Stimulated activated CD4-positive, alpha-beta T cell treated with anti-CD3 and anti-CD28 coated beads, TNF-alpha, amount 100 ng/mL, for 48 hours (primary cell): ENCODE measurements at places on chromosomes 1 and 21.

- peak; percentile 28 for DNase-seq
Observed at GRCh38 chr1:169594391-169594790, 8.1 kb upstream of the F5 start.

DNA sequence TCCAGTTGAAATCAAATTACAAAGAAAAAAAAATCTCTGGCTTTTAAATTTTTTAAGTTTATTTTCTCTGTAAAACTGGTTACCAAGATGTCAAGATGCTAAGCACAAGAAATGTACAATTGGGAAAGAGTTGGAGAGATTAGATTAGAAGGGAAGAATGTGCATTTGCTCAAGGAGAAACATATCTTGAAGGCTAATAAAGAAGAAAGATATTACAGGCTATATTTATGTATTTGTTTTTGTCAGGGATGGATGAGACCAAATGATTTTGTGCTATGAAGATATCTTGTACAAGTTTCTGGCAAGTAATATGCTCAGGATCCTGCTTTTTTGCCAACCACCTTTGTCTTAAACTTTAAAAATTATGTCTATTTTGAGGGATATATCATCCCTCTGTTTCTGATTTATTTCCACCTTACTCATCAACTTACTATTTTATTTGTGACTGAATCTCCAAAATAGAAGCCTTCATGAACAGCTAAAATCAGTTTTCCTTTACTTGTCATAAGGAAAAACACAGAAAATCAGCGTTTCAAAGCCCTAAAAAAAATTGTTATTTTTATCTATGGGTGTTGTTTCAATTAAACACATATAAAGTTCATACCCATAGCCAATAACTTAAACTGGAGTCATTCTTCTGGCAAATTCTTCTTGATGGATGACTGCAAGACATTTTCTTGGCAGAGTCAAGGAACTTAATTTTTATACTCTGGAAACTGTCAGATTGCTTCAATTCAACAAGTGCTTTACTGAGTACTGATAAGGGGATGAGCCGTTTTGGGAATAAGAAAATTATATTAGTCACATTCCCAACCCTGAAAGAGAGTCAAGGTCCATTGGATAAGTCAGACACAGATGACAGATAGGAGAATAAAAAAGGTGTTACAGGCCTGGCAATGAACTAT lies 141.8 kb downstream of the CTH start:
- DNase-seq: no peak

- no peak for DNase-seq
Observed at GRCh38 chr1:159040893-159041724, 31.4 kb downstream of the IFI16 start.

GRCh38 chr1:54975356-54976108 lies 4.9 kb upstream of the TMEM61 start:
- no peak for DNase-seq

DNA sequence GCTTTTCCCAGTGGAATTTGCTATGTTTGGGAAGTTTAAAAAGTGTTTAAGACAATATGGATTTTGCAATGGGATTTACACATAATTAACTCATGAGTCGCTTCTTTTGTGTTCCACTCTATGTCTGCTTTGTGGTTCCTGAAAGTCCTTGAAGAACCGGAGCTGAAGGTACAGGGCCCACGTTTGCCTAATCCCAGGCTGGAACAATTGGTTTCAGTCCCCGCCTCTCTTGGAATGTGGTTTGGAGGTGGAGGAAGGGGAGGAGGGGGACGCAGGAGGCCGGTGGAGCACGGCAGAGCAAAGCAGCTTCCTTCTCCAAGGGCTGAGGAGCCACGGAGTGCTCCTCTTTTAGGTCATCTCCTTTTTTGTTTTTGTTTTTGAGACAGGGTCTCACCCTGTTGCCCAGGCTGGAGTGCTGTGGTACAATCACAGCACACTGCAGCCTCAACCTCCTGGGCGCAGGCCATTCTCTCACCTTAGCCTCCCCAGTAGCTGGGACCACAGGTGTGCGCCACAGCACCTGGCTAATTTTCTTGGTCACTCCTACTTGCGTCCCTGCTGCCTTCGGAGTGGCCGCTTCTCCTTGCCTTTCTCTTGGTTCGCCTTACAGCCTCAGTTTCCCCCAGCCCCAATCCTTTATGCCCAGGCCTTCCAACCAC lies 129.5 kb upstream of the ERRFI1 start:
- no peak for DNase-seq

DNA sequence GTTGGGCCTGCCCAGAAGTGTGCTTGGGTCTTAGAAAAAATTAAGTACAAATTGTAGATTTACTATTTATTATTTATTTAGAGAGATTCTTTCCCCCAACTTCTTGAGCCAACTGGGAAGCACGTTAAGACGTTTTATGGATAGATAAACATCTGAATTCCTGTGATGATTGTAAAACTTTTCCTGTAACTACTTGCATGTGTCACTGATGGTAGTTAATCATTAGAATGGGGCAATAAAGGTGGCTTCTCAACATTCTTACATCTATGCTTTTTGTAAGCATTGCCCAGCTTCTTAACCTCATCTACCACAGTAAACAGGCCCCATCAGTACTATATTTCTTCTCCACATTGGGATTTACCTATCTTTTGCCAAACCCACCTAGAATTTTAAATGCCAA lies 559.8 kb downstream of the LMO4 start:
- DNase-seq: no peak

- no peak for DNase-seq
Observed at GRCh38 chr1:109751531-109752260, 10.9 kb upstream of the GSTM3 start.

- no peak for DNase-seq
Observed at GRCh38 chr1:94113589-94114226, 7.2 kb downstream of the ABCA4 start.

- no peak for DNase-seq
Observed at GRCh38 chr1:210645582-210646257, 317.0 kb downstream of the HHAT start.

GRCh38 chr1:157958263-157958662 lies 35.2 kb upstream of the KIRREL1 start:
- DNase-seq: no peak

- no peak for DNase-seq
Observed at GRCh38 chr1:10429868-10430215, 391 bp upstream of the CENPS start.

GRCh38 chr1:154760469-154760933 lies 109.6 kb downstream of the KCNN3 start:
- DNase-seq: peak; percentile 67

DNA sequence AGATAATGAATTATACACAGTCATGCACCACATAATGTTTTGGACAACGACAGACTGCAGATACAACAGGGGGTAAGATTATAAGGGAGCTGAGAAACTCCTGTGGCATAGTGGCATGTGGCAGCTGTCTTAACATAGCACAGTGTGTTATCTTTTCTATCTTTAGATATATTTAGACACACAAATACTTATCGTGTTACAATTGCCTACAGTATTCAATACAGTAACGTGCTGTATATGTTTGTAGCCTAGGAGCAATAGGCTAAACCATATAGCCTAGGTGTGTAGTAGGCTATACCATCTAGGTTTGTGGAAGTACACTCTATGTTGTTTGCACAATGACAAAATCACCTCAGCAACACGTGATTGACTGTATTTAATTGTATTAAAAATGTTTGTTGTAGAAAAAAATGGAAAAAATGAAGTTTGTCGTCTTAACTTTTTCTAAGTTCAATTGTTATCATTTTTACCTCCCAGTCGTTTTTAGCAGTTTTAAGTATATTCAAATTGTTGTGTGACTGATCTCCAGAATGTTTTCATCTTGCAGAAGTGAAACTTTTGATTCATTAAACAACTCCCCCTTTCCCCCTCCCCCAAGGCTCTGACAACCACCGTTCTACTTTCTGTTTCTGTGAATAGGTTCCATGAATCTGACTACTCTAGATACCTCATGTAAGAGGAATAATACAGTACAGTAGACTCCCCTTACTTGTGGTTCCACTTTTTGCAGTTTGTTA lies 351.0 kb upstream of the B3GALT2 start:
- peak; percentile 65 for DNase-seq

DNA sequence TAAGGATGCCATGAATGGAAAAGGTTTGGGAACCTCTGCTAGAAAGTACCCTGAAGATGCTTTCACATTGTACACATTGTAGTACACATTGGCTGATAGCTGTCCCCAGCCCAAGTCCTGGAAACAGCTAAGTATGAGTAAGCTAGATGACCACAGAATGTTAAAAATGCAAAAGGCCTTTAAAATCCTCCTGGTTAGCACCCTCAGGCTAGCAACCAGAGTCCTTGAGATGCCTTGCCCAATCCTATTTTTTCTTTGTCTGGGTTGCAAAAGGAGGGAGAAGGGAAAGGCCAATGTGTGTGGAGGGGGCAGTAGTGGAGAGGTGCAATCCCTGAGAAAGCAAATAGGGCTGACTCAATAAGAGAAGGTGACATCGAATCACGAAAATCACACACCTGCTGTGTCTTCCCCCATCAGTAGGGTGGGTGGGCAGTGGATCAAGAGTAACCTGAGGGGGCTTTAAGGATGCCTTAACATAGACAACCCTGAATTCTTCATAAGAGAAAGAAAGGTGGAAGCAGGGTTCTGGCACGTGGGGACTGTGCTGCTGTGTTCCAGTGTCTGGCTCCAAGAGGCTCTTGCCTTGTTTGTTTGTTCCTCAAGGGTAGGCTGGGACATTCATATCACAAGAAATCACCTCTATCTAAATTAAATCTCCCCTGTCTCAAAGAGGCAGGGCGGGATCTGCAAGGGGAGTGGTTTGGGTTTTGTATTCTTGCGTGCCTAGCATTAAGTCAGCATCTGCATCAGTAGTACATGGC lies 266.2 kb upstream of the PLXNA2 start:
- no peak for DNase-seq

- no peak for DNase-seq
Observed at GRCh38 chr1:203268901-203269653, 36.2 kb upstream of the BTG2 start.

- DNase-seq: no peak
Observed at GRCh38 chr1:29630756-29631155, 394.4 kb downstream of the PTPRU start.

GRCh38 chr1:230901671-230902070 lies 33.4 kb upstream of the C1orf198 start:
- no peak for DNase-seq

DNA sequence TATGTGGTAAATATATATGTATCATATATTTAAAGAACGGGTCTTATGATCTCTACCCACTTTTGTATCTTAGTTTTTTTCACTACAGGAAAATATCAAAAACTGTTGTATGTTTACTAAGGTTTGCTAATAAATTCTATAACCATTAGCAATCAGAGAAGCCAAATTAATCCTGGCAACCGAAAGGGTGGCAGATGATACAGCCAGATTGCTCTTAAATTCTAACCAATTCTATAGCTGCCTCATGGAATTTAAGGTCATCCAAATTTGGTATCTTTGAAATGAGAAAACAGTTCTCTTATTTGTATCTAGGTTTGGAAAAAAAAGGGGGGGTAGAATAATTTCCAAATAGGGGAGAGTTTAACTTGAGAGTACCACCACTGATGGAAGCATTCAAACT lies 591.2 kb downstream of the SMYD3 start:
- DNase-seq: no peak

DNA sequence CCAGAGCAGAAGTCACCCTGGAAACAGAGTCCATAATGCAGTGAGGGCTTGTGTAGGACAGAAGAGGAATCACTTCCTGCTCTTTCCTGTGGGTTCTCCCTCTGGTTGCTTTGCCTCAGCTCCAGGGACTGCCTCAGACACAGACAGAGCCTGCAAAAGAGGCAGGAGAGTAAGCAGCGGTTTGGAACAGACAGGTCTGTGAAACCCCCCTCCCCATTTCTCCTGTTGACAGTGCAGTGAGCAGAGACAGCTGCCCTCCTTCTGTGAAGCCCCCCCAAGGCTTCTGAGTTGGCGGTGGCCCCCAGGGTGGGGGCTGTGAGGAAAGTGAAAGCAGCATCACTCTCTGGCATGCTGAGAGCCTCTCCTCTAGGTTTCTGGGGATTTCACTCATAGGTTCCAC lies 53.0 kb downstream of the MAB21L3 start:
- DNase-seq: no peak

DNA sequence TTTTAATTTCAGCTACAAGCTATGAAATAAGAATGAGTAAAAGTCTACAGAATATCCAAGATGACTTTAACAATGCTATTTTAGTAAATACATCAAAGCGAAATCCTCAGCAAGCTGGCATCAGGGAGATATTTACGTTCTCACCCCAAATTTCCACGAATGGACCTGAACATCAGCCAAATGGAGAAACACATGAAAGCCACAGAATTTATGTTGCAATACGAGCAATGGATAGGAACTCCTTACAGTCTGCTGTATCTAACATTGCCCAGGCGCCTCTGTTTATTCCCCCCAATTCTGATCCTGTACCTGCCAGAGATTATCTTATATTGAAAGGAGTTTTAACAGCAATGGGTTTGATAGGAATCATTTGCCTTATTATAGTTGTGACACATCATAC lies 13.7 kb upstream of the CLCA1 start:
- no peak for DNase-seq

- no peak for DNase-seq
Observed at GRCh38 chr1:105632342-105633196, 1423.9 kb upstream of the PRMT6 start.

- no peak for DNase-seq
Observed at GRCh38 chr1:76210160-76210559, 135.6 kb downstream of the ST6GALNAC3 start.

- no peak for DNase-seq
Observed at GRCh38 chr1:230754796-230755195, 7.6 kb downstream of the CAPN9 start.

GRCh38 chr1:156508205-156508954 lies 7.8 kb upstream of the MEF2D start:
- no peak for DNase-seq

GRCh38 chr1:230686747-230687146 lies 27.2 kb downstream of the AGT start:
- DNase-seq: no peak

- no peak for DNase-seq
Observed at GRCh38 chr1:167412072-167412471, 106.3 kb downstream of the CD247 start.

DNA sequence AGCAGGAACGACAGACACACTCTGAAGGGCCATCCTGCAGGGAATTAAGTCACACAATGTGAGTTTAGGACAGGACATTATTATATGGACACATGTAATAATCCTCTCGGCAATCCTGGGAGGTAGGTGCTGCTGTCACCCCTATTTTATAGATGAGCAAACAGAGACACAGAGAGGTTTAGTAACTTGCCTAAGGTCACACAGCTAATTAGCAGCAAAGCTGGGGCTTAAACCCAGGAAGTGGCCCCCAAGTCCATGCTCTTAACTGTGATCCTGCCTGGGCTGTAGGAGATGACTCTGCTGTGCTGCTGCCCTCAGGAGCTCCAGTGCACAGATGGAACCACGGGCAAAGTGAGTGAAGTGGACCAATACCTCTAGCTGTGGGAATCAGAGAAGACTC lies 660.0 kb downstream of the PTPRU start:
- no peak for DNase-seq

- DNase-seq: no peak
Observed at GRCh38 chr1:84264961-84265360, 36.5 kb upstream of the SAMD13 start.

GRCh38 chr21:45979141-45979631 lies 2.4 kb upstream of the COL6A1 start:
- no peak for DNase-seq

GRCh38 chr21:15631342-15631741 lies 98.4 kb upstream of the USP25 start:
- no peak for DNase-seq
